Left kidney (tissue), 8 donors: ENCODE measurements at places on chromosomes 3 and 15. TPM values are rescaled to one million over a fixed set of nuclear protein-coding genes. Genes with fewer than 3 reads are reported as not detected.

- DNase-seq = no peak
Observed at GRCh38 chr3:114147251-114147650, 31.6 kb downstream of the DRD3 start.

DNA sequence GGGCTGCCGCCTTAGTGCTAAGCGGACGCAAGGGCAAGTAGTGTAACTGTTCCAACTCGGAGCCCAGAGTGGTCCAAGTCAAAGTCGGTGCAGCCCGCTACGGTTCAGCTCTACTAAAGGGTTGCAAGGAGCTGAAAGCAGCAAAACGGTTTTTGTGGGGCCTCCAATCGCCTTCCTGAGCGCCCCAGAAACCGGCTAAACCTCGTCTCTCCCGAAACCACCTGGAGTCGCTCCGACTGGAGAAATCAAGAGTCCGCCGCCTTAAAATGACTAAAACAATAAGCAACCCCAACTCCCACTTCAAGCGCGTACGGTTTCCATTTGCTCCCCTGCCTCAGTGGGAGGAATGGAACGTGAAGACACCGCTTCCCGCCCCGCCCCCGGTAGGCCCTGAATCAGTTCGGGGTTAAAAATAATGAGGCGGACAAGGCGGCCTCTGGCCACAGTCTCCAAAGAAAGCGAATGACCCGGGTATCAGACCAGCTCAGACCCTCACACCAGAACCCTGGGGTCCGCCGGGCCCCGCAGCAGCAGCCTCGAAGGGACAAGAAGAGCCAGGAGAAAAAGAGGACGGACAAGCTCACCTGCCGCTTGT lies 401 bp downstream of the SEC11A start:
- no peak for DNase-seq

DNA sequence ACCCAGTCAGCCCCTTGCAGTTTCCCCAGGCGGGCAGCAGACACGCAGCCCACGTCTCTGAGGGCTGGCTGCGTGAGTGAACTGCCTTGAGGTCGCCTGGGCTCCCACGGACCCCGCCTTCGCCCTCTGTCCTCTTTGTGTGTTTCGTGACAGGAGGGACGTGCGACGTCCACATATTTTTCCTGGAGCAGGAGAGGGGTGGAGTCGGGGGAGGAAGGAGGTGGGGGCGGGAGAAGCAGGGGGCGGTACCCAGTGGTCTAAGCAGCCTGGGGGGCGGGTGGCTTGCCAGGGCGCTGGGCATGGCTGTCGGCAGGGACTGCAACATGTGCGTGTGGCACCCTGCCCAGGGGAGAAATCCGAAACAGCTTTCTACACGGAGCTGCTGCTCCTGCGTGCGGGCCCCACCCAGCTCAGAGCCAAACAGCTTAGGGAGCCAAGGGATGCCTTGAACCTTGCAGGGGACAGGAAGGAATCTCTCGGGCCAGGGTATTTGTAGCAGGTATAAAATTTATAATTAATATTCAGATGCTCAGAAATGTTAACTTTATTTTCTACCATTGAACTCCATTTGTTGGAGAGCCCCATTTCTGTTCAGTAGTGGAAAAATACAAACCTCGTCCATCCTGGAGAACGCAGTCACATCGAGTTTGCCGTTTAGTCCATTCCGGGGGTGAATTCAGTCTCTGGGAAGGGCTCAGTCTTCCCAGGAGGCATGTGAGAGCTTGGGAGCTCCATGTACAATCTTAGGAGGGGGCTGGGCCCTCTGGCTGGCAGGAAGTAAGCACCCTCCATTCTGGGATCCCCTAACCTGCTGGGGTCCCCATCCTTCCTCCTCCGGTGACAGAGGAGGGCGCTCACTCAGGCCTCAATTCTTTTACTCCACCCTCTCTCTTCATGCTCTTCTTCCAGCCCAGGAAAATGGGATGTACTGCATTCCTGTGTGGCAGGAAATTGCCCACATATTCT lies 79.1 kb upstream of the MEF2A start:
- no peak for DNase-seq

- no peak for DNase-seq
Observed at GRCh38 chr15:49815950-49816349, 195.1 kb downstream of the DTWD1 start.

- no peak for DNase-seq
Observed at GRCh38 chr15:49718846-49719245, 98.0 kb downstream of the DTWD1 start.

DNA sequence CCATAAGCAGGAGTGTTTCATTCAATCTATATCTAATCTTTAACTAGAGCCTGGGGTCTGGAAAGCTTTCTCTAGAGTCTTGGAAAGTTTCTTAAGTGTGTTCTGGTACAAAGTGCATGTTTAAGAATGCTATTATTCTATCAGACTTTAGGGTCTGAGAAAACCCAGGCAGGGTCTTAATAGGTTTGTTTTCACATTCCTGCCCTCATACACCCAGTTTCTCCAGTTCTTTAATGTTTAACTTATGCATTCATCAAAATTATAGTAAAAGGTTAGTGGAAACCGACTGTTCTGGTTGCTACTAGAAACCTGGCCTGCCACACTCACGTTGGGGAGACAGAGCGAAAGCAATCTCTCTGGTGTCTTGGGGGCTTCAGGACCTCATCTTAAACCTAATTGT lies 102.9 kb upstream of the WDR72 start:
- peak; percentile 60 for DNase-seq

Gene INO80
- polyA plus RNA-seq = 27.6 TPM
